ENCODE measurements at places on chromosomes 12 and 14. TPM values are rescaled to one million over a fixed set of nuclear protein-coding genes. Genes with fewer than 3 reads are reported as not detected.

DNA sequence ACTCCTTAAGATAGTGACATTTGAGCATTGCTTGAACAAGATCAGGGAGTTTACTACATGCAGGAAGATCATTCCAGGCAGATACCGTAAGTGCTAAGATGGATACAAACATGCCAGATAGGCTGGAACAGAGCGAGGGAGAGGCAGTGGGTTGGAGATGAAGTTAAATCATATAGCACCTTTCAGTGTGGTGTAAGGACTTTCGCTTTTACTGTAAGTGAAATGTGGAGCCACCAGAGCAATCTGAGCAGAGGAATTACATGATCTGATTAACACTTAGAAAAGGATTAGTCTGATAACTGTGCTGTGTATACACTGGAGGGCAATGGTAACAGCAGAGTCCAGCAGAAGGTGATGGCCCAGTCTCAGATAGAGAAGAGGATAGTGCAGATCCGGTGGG lies 163.0 kb upstream of the SSTR1 start:
- no peak for ATAC-seq

DNA sequence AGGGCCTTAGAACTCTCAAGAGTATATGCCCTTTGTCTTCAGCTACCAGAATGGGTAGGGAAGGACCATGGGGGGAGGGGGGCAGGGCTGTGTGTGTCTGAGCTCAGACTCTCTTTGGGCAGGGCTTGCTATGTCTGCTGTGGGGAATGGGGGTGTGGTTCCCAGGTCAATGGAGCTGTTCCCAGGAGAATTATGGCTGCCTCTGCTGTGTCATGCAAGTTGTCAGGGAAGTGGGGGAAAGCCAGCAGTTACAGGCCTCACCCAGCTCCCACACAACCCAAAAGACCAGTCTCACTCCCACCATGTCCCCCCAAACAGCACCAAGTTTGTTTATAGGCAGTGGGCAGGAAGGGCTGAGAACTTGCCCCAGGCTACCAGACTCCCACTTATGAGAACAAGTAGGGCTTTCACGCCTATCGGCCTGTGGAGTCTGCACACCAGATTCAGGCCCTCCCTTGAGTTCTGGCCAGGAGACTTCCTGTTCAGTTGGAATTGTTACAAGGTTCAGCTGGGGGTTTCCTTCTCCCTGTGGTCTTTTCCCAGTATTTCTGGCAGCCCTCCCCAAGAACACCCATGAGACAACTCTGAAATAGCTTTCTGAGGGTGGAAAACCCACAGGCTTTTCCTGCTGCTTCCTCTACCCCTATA lies 6.1 kb upstream of the SERPINA11 start:
- no peak for ATAC-seq

DNA sequence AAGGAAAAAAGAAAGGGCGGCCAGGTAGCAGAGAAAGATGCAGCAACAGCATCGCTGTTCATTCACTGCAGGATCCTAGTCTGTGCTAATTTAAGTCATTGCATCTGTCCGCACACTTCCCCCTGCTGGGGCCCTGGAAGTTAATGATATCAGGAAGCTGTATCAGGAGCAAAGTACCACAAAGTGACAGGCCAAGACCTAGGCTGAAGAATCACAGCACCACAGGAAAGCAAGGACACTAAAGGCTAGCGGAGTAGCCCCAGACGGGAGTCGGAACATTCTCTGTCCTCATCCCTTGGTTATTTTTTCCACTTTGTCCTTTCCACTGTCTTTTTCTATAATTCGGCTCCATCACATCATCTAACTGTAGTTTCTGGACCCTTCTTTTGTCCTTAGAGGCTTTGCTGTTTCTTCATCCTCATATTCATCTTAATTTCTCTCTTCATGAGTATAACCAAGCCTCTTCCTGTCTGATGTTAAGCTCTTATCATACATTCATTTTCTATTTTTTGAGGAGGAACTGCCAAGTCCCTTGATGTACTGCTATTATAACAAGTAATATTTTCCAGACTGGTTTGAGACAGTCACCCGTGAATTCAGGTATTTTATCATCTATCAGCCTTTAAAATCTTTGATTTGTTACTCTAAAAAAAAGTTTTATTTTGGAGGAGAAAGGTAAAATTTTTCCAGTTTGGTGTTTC lies 28.3 kb downstream of the DUSP16 start:
- no peak for ATAC-seq

OTUB2 gene
- 5.3 TPM for total RNA-seq

NGB gene
- total RNA-seq = 0.25 TPM
